Esophagus muscularis mucosa (tissue), 4 donors: ENCODE measurements at places on chromosomes 7 and 10.

DNA sequence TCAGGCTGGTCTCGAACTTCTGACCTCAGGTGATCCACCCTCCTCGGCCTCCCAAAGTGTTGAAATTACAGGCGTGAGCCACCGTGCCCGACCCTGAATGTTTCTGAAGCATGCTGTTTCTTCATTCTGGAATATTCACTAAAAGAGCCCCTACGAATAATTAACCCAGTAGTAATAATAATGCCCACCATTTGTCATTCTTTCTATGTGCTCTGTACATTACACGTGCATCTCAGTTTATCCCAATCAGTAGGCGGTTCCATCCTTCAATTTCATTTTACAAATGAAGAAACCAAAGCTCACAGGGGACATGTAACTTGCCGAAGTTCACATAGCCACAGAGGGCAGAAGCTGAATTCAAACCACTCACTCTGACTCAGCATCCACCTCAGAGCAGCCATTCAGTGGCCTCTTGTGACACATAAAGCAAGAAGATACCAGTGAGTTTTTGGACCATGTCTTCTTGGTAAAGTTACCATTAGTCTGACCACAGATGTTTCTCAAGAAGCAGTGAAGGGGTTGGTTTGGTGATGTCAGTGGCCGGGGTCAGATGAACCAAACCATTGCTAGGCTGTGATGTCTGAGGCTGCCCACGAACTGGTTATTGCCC, 71.9 kb upstream of the DUSP5 start:
- DNase-seq: no peak

GRCh38 chr10:117723343-117723742, 180.8 kb downstream of the EMX2 start:
- no peak for DNase-seq

- DNase-seq: no peak
Observed at GRCh38 chr10:126533644-126534043, 136.8 kb downstream of the C10orf90 start.

DNA sequence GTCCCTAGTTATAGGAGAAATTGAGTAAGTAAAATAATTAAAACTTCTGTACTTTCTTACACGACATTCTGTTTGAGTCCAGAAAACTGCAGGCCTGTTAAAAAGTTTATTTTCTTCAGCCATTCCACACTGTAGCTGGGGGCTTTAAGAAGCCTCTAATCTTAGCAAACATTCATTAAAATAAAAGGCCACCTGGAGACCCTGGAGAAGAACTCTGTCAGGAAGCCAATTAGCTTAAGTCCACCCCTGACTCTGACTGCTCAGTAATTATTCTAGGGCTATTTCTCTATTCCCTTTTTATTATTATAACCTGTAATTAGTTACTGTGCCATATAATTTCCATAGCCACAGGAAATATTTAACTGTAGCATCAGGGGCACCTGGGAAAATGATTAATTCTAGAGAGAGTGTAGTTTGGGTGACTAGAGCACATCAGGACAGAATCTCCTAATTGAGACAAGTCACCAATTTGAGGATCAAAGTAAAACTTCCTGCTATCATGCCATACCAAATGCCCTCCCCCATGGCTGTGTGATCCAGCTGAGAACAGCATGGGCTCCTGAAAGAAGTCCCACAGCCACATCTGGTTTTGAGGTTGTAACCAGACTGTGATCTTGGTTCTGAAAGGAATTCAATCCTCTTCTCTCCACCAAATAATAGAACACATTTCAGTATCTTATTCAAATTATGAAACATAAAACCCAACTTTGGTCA, 1302.3 kb downstream of the XPNPEP1 start:
- no peak for DNase-seq

- DNase-seq: no peak
Observed at GRCh38 chr10:112232670-112233069, 49.1 kb upstream of the GPAM start.

- no peak for DNase-seq
Observed at GRCh38 chr7:36058020-36058592, 94.9 kb upstream of the EEPD1 start.

GRCh38 chr10:111077479-111077784, 603 bp downstream of the ADRA2A start:
- DNase-seq: peak; percentile 72

GRCh38 chr7:149774237-149775175, 1.1 kb upstream of the ZNF467 start:
- DNase-seq: no peak

DNA sequence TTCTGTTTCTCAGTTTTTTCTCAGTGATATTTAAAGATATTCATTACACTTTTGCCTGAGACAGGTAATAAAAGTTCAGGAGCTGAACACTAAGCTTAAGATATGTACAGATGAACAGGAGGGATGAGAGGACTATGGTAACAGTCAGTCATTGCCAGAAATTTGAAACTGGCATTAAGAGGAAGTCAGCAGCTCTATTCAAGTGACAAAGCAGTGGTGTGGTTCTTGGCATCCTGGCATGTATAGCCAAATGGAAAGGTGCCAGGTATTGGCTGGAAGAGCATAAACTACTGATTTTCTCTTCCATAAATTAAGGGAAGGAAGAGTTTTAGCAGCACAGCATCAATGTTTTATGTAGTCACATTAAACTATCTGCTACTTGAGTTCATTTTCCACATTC, 22.7 kb downstream of the HOXA1 start:
- no peak for DNase-seq

DNA sequence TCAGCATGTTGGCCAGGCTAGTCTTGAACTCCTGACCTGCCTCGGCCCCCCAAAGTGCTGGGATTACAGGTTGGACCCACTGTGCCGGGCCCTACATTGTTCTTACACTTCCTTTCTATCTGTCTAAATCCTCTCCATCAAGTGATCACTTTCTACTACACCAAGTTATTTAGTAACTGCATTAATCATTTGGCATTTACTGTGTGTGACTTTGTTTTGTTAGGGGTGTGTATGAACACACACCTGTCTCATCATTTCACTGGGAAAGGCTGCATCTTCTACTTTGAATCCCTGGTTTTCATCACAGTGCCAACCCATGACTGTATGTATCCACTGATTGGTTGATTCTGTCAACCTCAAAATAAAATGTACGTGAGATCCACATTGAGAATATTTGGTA, 23.0 kb upstream of the CCDC71L start:
- DNase-seq: no peak

DNA sequence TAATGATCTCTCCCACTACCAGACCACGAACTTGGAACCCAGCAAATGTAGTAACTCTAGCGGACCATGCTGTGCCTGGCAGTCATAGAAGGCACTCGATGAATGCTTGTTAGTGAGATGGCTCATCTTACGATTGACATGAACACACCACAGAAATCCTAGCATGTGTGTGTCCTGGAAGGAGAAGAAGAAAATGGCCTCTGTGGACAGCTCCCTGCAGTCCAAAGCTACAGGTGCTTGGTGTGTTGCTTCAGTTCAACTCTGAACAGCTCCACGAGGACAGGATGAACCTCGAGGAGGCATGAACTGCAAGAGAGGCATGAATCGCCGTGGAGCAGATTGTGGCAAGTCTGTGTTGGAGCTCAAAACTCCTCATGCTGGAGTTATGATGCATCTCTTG, 93.5 kb downstream of the KLF6 start:
- DNase-seq: peak; percentile 29

GRCh38 chr7:80848841-80849240, 70.0 kb downstream of the SEMA3C start:
- no peak for DNase-seq

GRCh38 chr7:83359108-83359507, 196.4 kb upstream of the PCLO start:
- no peak for DNase-seq

DNA sequence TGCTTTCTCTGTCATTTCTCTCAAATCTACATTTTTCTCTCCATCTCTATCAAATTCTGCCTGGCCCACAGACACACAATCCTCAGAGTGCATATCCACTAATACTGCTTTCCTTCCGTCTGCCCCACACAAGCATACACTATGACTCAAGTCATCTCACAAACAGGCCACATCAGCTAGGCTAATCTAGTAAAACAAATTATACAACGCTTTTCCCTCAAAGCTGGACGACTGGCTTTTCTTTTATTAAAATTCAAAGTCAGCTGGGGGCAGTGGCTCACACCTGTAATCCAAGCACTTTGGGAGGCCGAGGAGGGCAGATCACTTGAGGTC, 161.1 kb downstream of the FAM107B start:
- no peak for DNase-seq

DNA sequence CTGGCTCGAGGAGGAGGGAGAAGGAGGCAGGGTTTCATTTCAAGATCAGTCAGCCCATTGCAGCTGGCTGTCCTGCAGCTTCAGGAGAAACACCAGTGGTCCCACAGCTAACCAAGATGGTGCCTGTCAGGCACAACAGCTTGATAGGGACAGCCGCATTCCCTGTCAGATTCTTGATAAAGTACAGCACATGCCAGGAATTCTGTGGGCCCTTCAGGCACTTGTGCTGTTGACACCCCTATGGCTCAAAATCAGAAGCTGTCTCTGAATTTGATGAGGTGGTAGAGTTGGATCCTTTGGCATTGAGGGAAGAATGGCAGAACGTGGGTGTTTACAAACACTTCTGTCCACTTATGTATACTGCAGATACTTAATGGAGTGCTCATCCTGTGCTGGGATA, 354.3 kb downstream of the KCNMA1 start:
- DNase-seq: no peak

GRCh38 chr10:114024876-114025610, 18.6 kb upstream of the ADRB1 start:
- peak; percentile 84 for DNase-seq

DNA sequence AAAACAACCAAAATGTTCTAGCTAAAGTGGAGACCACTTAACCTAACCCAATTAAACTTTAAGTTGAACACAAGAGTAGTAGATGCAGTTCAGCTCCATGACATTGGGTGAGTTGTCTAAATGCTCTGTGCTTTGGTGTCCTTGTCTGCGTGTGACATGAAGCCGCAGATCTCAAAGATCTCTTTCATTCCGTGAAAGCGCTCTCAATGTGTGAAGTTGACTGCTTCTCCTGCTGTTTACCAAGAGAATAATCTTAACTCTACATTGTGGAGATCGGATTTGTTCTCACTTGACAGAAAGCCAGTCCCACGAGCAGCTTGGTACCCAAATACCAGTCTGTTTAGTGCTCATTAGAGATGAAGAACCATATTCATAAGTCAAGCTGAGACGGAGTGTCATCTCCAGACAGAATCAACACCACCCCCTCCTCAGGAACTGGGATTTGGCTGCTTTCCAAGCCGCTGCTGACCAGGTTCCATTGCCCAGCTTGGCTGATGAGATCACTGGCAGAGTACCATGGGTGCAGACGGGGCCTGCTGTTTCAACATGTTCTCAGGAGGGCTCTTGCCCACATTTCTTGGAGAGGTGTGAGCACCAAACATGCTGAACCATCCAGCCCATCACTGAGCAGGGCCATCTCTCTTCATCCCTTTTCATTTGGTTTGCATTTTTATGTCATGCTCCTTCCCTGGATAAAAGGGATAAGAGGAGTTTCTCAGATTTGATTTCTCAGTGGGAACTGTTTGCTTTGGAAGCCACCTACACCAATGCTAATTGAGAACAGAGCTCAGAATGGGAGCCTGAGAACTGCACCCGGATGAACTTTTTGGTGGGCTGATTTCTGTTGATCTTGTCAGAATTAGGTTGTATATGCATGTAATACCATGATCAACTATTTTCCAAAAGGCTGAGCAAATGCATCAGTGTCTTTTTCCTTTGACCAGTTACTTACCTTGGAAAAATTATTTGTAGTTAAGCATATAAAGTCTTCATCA, 95.8 kb upstream of the AGBL3 start:
- peak; percentile 86 for DNase-seq

DNA sequence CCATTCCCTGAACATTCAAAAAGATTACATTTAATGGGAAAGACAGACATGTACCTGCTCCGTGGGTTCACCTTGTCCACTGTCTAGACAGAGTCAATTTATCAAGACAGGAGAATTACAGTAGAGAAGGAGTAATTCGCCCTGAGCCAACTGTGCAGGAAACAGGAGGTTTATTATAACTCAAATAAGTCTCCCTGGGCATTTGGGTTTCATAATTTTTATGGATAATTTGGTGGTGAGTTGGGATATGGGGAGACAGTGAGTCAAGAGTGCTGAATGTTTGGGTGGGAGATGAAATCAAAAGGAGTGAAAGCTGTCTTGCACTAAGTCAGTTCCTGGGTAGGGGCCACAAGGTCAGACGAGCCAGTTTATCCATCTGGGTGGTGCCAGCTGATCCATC, 165.9 kb upstream of the NAMPT start:
- DNase-seq: no peak

GRCh38 chr7:2821161-2821841, 22.8 kb downstream of the GNA12 start:
- DNase-seq: no peak

DNA sequence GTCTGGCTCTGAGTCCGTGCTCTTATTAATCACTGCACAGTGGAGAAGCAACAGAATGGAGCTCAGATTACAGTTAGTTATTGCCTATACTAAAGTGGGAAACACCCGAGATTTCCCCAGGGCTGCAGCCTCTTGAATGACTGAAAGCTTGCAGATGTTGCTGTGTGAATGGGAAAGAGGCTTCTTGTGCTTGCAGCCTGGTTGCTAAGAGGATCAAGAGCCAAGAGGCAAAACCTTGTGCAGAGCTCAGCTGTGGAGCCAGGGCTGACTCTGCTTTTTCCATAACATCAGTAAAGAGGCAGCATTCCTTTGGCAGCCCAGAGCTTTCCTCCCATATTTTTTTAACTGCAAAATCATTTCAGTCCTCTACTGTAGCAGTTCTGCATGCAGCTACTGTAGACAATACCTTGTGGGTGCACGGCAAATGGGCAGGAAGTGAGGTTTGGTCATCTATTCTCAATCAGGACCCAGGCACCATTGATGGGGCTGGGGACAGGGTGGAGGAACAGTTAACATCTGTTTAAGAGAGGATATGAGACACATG, 86.5 kb downstream of the RALA start:
- no peak for DNase-seq

DNA sequence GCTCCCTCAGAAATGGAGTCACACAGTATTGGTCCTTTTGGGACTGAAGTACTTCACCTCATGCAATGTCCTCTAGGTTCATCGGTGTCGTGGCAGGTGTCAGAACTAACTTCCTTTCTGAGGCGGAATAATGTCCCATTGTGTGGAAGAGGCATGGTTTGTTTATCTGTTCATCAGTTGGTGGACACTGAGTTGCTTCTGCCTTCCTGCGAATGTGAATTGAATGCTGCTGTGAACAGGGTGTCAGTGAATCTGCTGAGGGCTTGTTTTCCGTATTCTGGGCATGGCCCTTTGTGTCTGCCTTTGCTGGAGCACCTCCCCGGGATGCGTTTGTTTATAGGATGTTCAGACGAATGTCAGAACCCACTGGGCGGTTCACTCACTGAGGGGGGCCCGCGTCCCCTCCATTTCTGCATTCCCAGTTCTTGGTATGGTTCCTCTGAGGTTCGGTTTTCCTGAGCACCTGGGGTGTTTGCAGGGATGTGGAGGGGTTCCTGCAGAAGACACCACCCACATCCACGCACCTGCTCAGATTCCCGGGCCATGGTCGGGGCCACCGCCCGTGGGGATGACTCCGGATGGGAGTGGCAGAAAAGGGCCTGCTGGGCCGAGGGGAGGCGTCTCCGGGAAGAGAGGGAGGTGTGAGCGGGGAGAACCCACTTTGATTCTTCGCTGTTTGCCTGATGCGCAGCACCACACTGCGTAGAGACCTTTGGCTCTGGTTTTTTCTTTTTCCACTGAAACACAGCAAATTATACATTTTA, 33.1 kb downstream of the CHST12 start:
- no peak for DNase-seq
